Iris pigment epithelial cell (primary cell): ENCODE measurements at places on chromosomes 5 and 9.

GRCh38 chr5:65742565-65743231 lies 20.7 kb downstream of the NLN start:
- peak; percentile 84 for DNase-seq

- no peak for DNase-seq
Measured at GRCh38 chr5:158811921-158812320, 287.8 kb downstream of the EBF1 start.

GRCh38 chr5:126301056-126301455 lies 122.2 kb upstream of the GRAMD2B start:
- no peak for DNase-seq

DNA sequence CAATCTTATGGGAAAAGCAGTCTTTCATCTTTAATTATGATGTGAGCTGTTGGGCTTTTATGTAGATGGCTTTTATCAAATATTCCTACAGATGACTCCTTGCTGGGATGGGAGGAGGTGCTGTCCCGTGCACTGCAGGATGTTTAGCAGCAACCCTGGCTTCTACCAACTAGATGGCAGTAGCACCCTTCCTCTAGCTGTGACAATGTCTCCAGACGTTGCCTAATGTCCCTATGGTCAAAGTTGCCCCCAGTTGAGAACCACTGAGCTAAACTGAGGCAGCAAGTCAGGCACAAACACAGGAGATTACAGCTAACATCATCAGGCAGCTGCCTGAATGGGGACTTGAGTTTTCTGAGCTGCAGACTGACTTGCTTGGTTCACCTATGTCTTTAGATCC lies 401.9 kb upstream of the PDE4D start:
- peak; percentile 47 for DNase-seq

GRCh38 chr5:170769898-170770416 lies 13.6 kb upstream of the GABRP start:
- DNase-seq = no peak

- peak; percentile 63 for DNase-seq
Measured at GRCh38 chr5:76175051-76175666, 92.0 kb downstream of the SV2C start.

DNA sequence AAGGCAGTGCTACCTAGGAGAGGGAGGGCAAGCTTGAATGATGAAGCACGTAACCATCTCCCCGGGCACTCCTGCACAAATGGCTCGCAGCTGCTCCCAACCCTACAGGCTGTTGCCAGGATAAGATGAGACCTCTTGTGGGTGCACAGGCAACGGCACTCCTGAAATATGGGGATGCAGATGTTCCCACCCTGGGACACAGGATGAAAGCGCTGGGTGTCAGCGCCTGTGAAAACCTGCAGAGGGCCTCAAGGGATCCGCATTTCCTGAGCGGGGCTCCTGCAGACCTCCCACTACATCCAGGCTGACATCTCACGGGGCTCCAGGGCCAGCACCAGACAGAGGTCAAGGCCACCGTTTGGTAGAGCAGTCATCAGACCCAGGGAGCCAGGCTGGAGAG lies 60.7 kb downstream of the SMIM23 start:
- no peak for DNase-seq
